Neural progenitor cell (in vitro differentiated cells): ENCODE measurements at places on chromosomes 3 and 15. TPM values are rescaled to one million over a fixed set of nuclear protein-coding genes. Genes with fewer than 3 reads are reported as not detected.

- no peak overlapping the region for H3K27ac ChIP-seq
- H3K27me3 ChIP-seq: no peaks in the 10 kb centered on the region
- H3K4me1 ChIP-seq: no peaks in the 10 kb centered on the region
- DNase-seq: no peak
- H3K4me3 ChIP-seq: no peak overlapping the region
These were observed 261.0 kb downstream of the ADAMTSL3 start for GRCh38 chr15:83914906-83915305.

GRCh38 chr3:13419505-13420044 is 547 bp downstream of the NUP210 start:
- H3K4me1 ChIP-seq: peaks cover 20% of the 10 kb centered on the region
- H3K4me3 ChIP-seq: peak overlapping the region; percentile 65
- no peak overlapping the region for H3K27ac ChIP-seq
- DNase-seq: peak; percentile 77
- peaks cover 15% of the 10 kb centered on the region for H3K27me3 ChIP-seq

- no peaks in the 10 kb centered on the region for H3K27me3 ChIP-seq
- H3K4me1 ChIP-seq: no peaks in the 10 kb centered on the region
- no peaks in the 10 kb centered on the region for H3K36me3 ChIP-seq
- no peak overlapping the region for H3K27ac ChIP-seq
- no peak overlapping the region for H3K4me3 ChIP-seq
These were observed 113.7 kb upstream of the SMAD3 start for GRCh38 chr15:66951531-66952320.

DNA sequence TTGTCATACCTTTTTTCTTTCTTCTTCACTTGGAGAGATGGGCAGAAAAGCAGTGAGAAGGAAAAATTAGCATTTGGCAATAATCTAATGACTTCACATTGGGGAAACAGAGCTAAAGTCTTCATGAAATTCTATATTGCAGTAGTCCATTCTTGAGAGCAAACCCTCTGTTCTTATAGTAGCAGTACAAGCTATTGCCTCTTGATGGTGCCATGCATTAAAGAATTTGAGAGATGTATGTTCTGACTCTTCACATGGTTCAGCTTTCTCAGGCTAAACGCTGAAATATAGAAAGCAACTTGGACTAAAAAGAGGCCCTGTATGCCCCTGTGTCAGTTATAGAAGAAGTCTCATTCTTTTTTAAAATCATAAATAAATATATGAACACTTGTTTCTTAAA is 36.0 kb downstream of the PHLDB2 start:
- DNase-seq: peak; percentile 46
- no peaks in the 10 kb centered on the region for H3K27me3 ChIP-seq
- H3K4me3 ChIP-seq: no peak overlapping the region
- H3K27ac ChIP-seq: no peak overlapping the region
- H3K36me3 ChIP-seq: no peaks in the 10 kb centered on the region
- H3K4me1 ChIP-seq: no peaks in the 10 kb centered on the region

- peak; percentile 92 for DNase-seq
- peaks cover 95% of the 10 kb centered on the region for H3K27me3 ChIP-seq
- no peaks in the 10 kb centered on the region for H3K36me3 ChIP-seq
- H3K4me3 ChIP-seq: no peak overlapping the region
These were observed 928 bp downstream of the ANKRD34C start for GRCh38 chr15:79283252-79284048.

GRCh38 chr3:188236271-188236670 is 82.3 kb downstream of the LPP start:
- peaks cover 2% of the 10 kb centered on the region for H3K4me1 ChIP-seq
- H3K27ac ChIP-seq: no peak overlapping the region
- no peaks in the 10 kb centered on the region for H3K36me3 ChIP-seq
- H3K4me3 ChIP-seq: no peak overlapping the region

GRCh38 chr15:98484914-98485313 is 163.4 kb upstream of the IGF1R start:
- H3K27me3 ChIP-seq: no peaks in the 10 kb centered on the region
- H3K4me1 ChIP-seq: no peaks in the 10 kb centered on the region
- no peaks in the 10 kb centered on the region for H3K36me3 ChIP-seq
- H3K4me3 ChIP-seq: no peak overlapping the region
- DNase-seq: no peak

DNA sequence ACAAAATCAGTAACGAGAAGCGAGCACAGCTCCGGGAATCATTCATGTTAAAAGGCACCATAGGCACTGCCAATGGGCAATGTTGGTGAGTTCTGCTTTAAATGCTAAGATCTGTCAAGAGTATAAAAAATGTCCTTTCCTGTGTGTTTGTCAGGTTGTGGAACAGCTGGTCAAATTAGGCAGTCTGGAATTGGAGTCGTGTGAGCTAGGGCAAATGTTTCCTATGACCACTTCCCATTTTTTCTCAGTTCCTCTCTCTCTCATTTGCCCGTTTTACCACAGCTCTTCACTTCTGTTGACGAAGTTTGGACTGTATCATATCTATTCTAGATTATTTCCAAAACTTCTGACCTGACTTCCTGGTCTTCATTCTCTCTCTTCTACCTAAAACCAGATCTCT is 60.8 kb upstream of the GOLIM4 start:
- no peak overlapping the region for H3K27ac ChIP-seq
- H3K36me3 ChIP-seq: no peaks in the 10 kb centered on the region
- DNase-seq: no peak
- H3K4me1 ChIP-seq: no peaks in the 10 kb centered on the region
- no peaks in the 10 kb centered on the region for H3K27me3 ChIP-seq

- H3K4me3 ChIP-seq: no peak overlapping the region
- no peak overlapping the region for H3K27ac ChIP-seq
- no peaks in the 10 kb centered on the region for H3K27me3 ChIP-seq
These were observed 2.9 kb upstream of the P2RY12 start for GRCh38 chr3:151387432-151387831.

DNA sequence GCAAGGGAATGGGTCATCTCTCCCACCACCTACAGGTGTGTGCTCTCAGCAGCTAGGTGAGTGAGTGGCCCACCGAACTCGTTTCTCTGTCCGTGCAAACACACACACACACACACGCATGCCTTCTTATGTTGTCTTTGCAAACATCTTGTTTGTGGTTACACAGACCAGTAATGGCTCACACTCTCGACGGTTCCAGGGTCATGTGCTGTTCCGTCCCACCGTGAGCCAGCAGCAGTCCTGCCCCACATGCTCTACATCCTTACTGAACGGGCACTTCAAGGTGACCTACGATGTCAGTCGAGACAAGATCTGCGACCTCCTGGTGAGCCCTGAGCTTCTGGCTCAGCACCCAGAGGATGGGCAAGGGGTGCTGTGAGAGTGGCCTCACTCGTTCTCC is 4.3 kb downstream of the ITIH1 start:
- no peaks in the 10 kb centered on the region for H3K27me3 ChIP-seq
- no peak overlapping the region for H3K4me3 ChIP-seq
- H3K36me3 ChIP-seq: no peaks in the 10 kb centered on the region
- no peak overlapping the region for H3K27ac ChIP-seq

DNA sequence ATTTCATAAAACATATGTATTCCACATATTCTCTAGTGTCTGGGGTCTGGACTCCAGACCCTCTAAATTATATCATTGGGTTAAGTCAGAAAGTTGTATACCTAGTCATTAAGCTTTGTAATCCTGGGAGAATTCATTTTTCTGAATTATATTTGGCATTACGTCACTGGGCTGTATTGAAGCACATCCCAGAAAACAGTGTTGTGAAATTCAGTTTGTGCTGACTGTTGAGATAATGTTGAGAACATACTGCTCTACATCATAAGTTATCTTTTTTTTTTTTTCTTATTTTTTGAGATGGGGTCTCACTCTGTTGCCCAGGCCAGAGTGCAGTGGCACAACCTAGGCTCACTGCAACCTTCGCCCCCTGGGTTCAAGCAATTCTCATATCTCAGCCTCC is 153.1 kb upstream of the STT3B start:
- no peak overlapping the region for H3K27ac ChIP-seq
- H3K27me3 ChIP-seq: no peaks in the 10 kb centered on the region
- H3K4me3 ChIP-seq: no peak overlapping the region
- no peak for DNase-seq
- no peaks in the 10 kb centered on the region for H3K4me1 ChIP-seq

DNA sequence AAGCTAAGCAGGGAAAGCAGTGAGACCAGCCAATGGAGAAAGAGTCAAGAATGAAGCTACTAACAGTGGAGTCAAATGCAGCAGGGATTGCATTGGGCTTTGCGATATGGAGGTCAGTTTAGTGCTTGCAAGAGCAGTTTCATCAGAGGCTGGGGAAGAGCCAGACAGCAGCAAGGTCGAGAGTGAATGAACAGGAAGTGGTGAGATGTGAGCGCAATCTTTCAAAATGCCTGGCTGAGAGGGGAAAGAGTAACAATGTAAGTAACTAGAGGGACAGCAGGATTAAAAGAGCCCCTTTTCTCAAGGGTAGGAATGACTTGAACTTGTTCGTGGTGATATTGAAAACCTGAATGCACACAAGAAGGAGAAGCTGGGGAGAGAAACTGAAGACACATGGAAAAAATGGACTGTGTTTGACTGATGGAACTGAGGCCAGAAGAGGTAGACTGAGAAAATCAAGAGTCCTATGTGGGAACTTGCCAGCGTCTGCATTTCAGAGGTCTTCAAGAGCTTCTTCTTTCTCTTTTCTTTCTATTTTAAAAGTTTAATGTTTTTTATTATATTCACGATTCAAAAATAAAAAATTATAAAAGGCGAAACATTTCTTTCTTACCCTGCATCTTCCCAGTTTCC is 30.6 kb upstream of the GPR160 start:
- no peaks in the 10 kb centered on the region for H3K4me1 ChIP-seq
- no peaks in the 10 kb centered on the region for H3K36me3 ChIP-seq
- no peaks in the 10 kb centered on the region for H3K27me3 ChIP-seq
- no peak overlapping the region for H3K4me3 ChIP-seq
- DNase-seq: no peak

DNA sequence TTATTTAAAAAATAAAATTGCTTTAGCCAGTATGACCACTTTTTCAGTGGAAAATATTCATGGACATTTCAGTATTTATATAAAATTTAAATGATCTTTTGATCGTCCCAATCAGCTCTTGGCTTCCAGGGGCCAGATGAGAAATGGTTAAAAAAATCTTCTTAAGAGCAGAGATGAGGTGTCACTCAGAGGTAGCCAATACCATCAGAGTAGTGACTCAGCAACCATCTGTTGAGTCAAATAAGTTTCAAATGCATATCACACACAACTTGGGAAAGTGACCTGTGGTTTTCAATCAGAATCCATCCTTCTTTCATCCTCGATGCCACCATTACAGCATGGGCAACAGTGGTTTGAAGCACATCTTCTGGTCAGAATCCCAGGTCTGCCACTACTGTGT is 958.8 kb upstream of the NR2F2 start:
- no peak overlapping the region for H3K27ac ChIP-seq
- peaks cover 4% of the 10 kb centered on the region for H3K36me3 ChIP-seq
- H3K4me1 ChIP-seq: peaks cover 7% of the 10 kb centered on the region
- H3K4me3 ChIP-seq: no peak overlapping the region
- no peaks in the 10 kb centered on the region for H3K27me3 ChIP-seq

DNA sequence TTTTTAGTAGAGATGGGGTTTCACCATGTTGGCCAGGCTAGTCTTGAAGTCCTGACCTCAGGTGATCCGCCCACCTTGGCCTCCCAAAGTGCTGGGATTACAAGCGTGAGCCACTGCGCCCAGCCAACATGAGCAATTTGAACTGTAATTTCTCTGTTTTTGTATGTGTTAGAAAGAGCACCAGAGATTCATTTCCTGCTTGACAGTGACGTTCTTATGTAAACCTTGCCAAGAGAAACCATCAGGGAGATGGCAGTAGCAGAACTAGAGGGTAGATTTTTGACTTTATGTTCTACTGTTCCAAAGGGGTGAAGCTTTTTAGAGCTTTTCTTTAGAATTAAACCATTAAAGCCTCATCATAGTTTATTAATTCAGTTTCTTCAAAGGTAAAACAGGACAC is 148.1 kb upstream of the UMPS start:
- no peak for DNase-seq
- H3K4me3 ChIP-seq: no peak overlapping the region
- H3K36me3 ChIP-seq: no peaks in the 10 kb centered on the region
- H3K27ac ChIP-seq: no peak overlapping the region
- peaks cover 51% of the 10 kb centered on the region for H3K27me3 ChIP-seq
- peaks cover 23% of the 10 kb centered on the region for H3K4me1 ChIP-seq

GRCh38 chr3:30682434-30683155 is 76.2 kb downstream of the TGFBR2 start:
- no peak for DNase-seq
- no peak overlapping the region for H3K4me3 ChIP-seq
- no peak overlapping the region for H3K27ac ChIP-seq
- H3K4me1 ChIP-seq: peaks cover 19% of the 10 kb centered on the region
- no peaks in the 10 kb centered on the region for H3K36me3 ChIP-seq
- no peaks in the 10 kb centered on the region for H3K27me3 ChIP-seq

DNA sequence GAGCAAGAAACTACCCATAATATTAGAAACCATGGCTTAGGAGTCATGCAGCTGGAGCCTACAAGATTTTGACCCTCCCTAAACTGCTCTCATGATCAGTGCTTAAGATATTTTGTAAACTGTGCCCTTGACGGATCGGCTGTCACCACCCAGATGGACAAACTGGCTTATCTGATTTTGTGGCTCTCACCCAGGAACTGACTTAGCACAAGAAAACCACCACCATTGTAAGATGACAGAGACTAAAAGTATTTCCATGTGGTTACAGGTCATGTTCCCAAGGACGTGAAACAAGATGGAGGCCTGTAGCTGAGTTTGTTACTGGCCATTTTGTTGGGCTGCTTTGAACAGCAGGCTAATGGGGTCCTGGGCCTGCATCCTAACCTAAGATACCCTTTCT is 940.9 kb downstream of the OTOL1 start:
- H3K27me3 ChIP-seq: no peaks in the 10 kb centered on the region
- no peak overlapping the region for H3K4me3 ChIP-seq
- no peak for DNase-seq
- H3K4me1 ChIP-seq: no peaks in the 10 kb centered on the region

- no peak for DNase-seq
- H3K4me3 ChIP-seq: no peak overlapping the region
- no peaks in the 10 kb centered on the region for H3K27me3 ChIP-seq
- H3K27ac ChIP-seq: no peak overlapping the region
- no peaks in the 10 kb centered on the region for H3K4me1 ChIP-seq
These were observed 21.2 kb upstream of the SHC4 start for GRCh38 chr15:48984811-48985352.

GRCh38 chr3:177601152-177601551 is 403.9 kb upstream of the TBL1XR1 start:
- peaks cover 19% of the 10 kb centered on the region for H3K4me1 ChIP-seq
- H3K4me3 ChIP-seq: no peak overlapping the region
- DNase-seq: no peak
- H3K27ac ChIP-seq: no peak overlapping the region
- H3K27me3 ChIP-seq: no peaks in the 10 kb centered on the region

Gene CCR8
- not detected in 2 replicates for total RNA-seq

Gene SELENOK
- 46.9 and 76.6 TPM in 2 replicates for total RNA-seq

Gene SMAD6
- total RNA-seq: 3.4 and 9.4 TPM in 2 replicates

Gene EPHA3
- total RNA-seq: 0.34 and 0.36 TPM in 2 replicates

Gene MKRN3
- total RNA-seq: 0.37 TPM in 1 of 2 replicates, not detected in the other

Gene CRTAP
- 127 and 137 TPM in 2 replicates for total RNA-seq

Gene LIPH
- total RNA-seq: 0.03 TPM in 1 of 2 replicates, not detected in the other

Gene KCNMB2
- 0.12 TPM in 1 of 2 replicates, not detected in the other for total RNA-seq
